ENCODE measurements at places on chromosomes 13 and 19.

- no peak for DNase-seq
Observed at GRCh38 chr19:4199699-4200293, 17.3 kb downstream of the ANKRD24 start.

DNA sequence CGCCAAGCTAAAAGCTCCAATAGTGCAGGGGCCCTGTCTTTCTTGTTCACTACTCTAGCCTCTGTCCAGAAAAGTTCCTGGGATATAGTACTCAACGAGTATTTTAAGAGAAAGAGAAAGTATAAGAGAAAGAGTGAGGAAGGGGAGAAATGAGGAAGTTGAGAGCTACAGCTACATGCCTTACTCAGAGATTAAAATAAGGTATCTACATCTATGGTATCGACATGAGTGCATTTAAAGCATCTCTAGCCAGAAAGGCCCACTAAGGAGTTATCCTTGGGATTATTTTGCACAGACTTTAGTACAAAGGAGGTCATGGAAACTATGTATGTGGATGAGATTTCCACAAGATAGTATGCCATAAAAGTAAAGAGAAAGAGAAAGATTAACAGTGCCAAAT lies 28.5 kb downstream of the MYCBP2 start:
- DNase-seq = no peak

DNA sequence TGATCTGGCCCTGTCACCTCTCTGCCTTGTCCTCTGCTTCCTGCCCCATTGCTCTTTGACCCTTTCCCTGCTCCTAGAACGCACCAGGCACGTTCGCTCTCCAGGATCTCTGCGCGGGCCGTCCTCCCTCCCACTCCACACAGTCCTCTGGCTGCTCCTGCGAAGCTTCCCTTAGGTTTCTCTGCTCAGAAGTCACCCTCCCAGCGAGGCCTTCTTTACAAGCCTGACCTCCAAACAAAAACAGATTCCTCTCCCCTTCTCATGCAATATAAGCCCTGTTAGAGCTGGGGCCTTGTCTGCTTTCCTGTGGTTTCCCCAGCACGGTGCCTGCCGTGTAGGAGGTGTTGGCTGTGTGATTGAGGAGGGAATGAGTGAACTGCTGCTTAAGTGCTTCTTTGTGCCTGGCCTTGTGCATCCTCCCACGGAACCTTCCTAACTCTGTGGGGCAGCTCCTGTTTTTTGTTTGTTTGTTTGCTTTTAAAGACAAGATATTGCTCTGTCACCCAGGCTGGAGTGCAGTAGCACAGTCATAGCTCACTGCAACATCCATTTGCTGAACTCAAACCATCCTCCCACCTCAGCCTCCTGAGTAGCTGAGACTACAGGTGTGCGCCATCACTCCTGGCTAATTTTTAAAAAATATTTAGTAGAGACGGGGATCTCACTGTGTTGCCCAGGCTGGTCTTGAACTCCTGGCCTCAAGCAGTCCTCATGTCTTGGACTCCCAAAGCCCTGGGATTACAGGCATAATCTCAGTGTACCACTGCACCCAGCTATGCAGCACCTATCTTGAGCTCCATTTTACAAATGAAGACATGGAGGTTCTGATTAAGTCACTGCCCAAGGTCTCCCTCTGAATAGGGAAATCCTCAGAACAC lies 82.0 kb downstream of the SIPA1L3 start:
- no peak for DNase-seq

GRCh38 chr13:28820099-28821051 lies at the start of gene MTUS2:
Gene MTUS2 (plus strand): TSS chr13:28820339.
- peak; percentile 40 for DNase-seq

DNA sequence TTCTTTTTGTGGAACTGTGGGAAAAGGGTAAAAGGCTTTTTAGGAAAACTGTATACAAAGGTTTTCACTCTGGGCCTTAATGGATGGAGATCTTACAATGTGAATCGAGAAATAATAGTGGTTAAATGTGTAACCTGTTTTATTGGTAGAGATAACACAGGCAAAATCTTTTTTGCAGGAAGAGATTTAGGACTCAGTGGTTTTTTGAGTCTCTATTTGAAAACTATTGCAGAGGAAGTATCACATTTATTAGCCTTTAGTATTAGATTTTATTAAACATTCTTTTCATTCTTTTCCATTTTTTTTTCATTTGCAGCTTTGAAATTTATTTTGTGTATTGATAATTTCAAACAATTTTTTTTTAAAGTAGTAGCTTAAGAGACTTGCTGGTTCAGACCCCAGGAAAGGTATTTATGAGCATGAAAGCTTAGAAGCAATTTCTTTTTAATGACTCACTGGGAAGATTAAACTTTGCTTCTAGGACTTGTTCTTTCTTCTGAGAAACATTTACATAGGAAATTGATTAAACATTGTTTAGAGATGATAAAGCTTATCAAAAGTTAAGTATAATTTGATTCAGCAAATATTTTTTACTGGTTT lies 10.5 kb downstream of the KLF5 start:
- no peak for DNase-seq

DNA sequence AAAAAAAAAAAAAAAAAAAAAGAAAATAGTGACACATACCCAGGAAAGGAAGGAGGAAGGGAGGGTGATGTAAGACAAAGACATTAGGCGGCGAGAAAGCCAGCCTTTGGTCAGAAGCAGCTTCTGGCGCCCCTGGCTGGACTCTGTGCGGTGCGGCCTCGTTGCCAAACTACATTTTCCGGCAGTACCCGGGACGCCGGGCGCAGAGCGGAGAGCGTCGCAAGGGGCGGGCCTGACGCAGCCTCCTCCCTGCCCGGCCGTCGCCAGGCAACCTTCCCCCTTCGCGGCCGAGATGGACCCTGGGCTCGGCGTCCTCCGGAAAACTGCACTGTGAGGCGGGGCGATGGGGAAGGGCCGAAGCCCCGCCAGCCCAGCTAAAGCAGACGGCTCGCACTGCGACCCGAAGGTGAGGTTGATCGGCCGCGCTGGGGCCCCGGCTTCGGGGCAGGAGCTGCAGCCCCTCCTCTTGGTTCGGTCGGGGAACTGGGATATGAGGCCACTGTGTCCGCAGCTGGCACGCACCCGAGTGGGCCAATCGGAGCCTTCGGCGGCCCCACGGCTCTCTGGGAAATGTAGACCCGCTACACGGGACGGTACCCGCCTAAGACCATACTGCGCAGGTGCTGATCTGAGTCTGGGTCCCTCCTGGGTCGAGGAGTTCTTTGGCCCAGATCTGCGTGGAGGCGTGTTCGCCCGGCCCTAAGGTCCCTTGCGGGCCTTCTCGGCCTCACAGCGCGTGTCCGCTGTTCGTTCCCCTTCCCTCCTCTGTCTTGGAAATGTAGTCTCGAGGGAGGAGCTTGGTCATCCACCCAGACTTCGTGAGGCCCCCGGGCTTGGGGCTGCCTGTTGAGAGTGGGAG lies 2.3 kb upstream of the MZF1 start:
- DNase-seq = peak; percentile 85

DNA sequence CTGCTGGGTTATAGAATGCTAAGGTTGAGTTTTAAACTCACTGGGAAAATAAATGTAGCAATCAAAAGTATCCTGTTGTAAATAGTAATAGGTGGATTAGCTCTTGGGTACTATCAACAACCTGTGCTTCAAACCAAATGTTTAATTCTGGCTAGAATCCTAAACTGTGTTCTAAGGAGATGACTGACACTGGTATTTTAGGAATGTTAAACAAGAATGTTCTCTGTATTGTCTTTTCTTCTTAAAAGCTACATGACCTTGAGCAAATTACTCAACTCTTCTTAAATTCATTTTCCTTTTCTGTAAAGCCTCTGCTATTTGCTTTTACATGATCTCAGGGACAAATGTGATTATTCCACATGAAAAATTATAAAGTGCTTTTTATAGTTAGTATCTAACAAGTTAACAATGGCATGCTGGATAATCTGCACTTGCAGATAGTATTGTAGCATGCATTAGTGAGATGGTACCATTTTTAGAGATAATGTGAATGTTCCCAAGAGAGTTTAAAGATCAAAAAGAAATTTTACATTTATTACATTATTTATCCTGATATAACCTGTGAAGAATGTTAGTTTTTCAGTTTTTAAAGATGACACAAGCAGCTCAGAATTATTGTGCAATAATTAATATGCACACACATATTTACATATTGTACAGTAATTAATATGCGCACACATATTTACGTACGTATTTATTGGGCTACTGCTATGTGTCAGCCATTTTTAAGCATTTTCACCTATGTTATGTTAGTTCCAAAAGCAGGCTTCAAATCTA lies 13.6 kb upstream of the EPSTI1 start:
- no peak for DNase-seq

- no peak for DNase-seq
Observed at GRCh38 chr13:111253365-111253872, 67.0 kb upstream of the TEX29 start.

DNA sequence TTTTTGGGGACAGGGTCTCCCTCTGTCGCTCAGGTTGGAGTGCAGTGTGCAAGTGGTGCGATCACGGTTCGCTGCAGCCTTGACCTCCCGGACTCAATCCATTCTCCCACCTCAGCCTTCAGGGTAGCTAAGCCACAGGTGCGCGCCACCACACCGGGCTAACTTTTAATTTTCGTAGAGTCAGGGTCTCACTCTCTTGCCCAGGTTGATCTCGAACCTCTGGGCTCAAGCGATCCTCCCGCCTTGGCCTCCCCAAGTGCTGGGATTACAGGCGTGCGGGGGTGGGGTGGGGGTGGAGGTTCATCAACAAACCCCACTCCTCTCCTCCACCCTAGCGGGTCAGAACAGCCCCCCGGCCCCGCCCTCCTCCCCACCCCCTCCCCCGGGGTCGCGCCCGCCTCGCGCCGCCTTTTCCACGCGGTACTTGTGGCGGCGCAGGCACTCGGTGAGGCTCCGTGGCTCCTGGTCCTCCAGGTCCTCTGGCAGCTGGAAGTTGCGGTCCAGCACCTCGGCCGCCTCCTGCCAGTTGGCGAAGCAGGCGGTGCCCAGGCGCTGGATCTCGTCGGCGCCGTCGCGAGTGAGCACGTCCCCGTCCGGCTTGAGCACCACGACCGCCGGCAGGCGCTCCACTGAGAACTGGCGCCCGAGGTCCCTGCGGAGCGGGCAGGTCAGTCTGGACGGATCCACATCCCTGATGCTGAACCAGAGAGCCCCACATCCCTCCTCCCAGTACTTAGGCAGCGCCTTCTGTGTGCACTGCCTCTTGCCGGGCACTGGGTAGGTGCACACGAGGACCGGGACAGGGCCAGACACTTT lies 5.2 kb downstream of the NXNL1 start:
- DNase-seq = no peak

DNA sequence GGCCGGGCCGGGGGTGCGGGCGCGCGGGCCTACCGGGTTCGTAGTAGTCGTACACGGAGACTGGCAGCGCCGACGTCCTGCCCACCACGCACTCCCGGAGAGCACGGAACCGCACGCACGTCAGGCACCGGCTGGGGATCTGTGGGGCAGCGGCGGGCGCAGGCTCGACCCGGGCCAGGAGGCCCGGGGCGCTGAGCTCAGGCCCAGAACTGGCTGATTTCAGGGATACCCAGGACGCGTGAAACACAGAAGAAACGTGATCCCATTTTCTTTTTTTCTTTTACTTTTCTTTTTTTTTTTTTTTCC lies 9.0 kb downstream of the F2RL3 start:
- DNase-seq = no peak

DNA sequence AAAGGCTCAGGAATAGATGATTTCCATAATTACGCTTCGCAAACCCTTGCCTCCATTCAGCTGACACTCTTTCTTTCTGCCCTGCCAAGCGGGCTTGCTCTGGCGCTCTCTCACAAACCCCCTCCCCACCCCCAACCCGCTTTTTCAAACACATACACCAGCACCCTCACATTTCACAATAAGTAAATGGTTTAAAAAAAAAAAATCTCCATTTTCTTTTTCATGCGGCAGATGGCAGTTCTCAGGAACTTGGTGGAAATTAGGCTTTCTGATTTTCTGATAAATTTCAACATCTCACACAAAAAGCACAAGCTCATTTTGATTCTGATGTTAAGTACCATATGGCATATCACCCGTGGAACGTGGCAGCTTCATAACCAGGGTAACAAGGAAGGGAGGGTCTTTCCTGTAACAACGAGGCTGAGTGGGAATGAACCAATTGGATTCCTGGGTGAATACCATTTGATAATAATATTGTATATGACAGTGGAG lies 43.8 kb downstream of the C13orf42 start:
- DNase-seq = no peak

DNA sequence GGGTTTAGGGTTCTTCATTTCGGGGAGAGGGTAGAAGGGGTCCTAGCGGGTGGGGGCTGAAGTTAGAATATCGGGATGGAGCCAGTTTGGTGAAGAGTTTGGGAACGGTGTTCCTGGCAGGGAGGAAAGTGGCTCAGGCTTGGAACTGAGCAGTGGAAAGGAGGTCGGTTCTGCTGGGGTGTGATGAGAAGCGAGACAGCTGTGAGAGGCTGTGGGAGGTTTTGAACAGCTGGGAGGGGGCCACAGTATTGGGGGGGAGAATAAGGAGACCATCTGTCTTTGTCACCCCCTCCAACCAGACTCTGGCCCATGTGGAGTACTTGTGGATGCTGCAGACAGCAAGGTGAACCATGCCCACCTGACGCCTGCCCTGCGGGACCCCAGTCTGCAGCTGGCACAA lies 1.0 kb upstream of the TM6SF2 start:
- no peak for DNase-seq

DNA sequence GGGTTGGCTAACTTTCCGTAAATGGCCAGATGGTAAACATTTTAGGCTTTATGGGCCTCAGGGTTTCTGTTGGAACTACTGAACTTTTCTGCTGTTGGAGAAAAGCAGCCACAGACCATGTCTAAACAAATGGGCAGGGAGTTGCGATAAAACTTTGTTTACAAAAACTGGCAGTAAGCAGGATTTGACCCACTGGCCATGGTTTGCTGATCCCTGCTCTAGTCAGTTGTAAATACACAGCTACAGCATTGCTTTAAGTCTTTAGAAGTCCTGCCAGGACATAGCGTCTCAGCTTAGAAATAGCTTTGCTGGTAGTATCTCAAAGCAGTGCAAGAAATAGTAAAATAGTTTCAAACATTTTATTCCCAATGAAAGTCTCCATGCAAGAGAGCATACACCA lies 88.4 kb downstream of the NALCN start:
- no peak for DNase-seq

DNA sequence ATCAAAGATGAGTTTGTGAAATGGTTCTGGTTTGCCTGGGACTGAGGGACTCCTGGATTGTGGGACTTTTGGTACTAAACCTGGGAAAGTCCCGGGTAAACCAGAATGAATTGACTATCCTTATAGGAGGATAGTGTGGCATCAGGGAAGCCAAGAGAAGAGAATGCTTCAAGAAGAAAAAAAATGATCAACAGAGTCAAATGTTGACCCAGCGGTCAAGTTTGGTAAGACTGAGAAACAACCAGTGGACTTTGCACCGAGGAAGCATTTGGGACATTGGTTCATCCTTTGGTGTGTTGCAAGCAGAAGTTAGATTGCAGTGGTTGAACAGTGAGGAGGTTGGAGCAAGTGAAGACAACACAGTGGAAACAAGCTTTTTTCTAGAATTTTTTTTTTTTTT lies 33.5 kb downstream of the CLEC17A start:
- DNase-seq = no peak
